ENCODE measurements at places on chromosomes 12 and 14. TPM values are rescaled to one million over a fixed set of nuclear protein-coding genes. Genes with fewer than 3 reads are reported as not detected.

Gene PLEKHG7
- not detected for total RNA-seq

Gene RPL10L
- not detected for total RNA-seq

Gene RDH16
- total RNA-seq = 0.34 TPM

Gene MORN3
- total RNA-seq = 1.3 TPM

Gene TROAP
- 0.16 TPM for total RNA-seq

Gene ADAMTS20
- not detected for total RNA-seq

Gene KRT75
- total RNA-seq = not detected

Gene PTPRB
- total RNA-seq = 53.1 TPM

Gene SOAT2
- total RNA-seq = not detected

Gene RNU6-8
- total RNA-seq = not detected

Gene TCL1B
- not detected for total RNA-seq

Gene PLA2G1B
- total RNA-seq = not detected
